ENCODE measurements at places on chromosomes 7 and 10. TPM values are rescaled to one million over a fixed set of nuclear protein-coding genes. Genes with fewer than 3 reads are reported as not detected.
A peak's percentile ranks its signal among the peaks of the same experiment; 100 is the strongest.

Gene TMEM168
- total RNA-seq, result 16.8 TPM

DNA sequence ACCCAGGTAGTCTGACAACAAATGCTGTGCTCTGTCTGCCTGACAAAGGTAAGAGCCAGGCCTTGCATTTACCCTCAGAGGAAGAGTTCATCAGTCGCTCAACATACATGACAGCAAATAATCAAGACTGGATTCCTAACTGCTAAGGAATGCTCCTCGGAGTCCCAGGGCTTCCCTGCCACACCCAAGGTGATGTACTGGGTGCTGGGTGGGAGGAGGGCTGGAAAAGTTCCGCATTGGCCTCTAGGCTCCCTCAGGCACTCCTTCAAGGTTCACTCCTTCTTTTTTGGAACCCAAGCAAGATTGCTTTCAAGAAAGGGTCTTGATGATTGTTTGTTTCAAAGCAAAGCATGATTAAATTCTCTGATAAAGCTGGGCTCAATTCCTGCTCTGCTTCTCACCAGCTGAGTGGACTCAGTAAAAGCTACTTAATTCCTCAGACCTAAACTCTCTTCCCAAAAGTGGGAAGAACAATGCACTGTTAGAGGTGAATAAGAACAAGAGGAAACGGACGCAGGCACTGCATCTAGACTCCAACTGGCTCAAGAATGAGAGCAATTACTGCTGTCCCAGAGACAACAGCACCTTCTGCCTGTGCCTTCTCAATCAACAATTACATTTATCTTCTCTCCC, 173.5 kb downstream of the ELMO1 start:
- H3K36me3 ChIP-seq, result no peaks in the 10 kb centered on the region
- H3K27ac ChIP-seq, result no peak overlapping the region
- H3K27me3 ChIP-seq, result no peaks in the 10 kb centered on the region
- no peak for DNase-seq

Gene C7orf57
- not detected for total RNA-seq

DNA sequence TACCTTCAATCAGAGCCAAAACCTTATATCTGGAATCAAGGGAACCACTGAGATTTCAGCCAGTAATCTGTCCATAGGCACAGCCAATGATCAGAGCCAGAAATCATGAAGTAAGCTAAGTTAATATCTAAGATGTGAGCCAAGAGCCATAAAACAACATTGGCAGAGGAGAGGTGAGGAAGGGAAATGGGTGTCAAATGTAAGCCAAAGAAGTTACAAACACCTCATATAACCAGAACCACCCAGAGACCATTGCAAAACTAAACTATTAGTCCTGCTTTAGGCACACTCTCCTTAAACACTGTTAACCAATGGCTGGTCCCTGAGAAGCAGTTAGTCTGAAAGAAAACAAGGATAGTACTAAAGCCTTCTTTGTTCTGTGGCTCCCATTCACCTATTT, 173.1 kb downstream of the HPSE2 start:
- H3K36me3 ChIP-seq, result no peaks in the 10 kb centered on the region
- DNase-seq, result no peak
- H3K27me3 ChIP-seq, result no peaks in the 10 kb centered on the region
- no peaks in the 10 kb centered on the region for H3K4me1 ChIP-seq
- H3K27ac ChIP-seq, result no peak overlapping the region

GRCh38 chr7:125061-125475, 67.3 kb upstream of the FAM20C start:
- H3K4me1 ChIP-seq, result no peaks in the 10 kb centered on the region
- H3K4me3 ChIP-seq, result no peak overlapping the region
- H3K36me3 ChIP-seq, result no peaks in the 10 kb centered on the region
- H3K27me3 ChIP-seq, result no peaks in the 10 kb centered on the region
- no peak overlapping the region for H3K27ac ChIP-seq

DNA sequence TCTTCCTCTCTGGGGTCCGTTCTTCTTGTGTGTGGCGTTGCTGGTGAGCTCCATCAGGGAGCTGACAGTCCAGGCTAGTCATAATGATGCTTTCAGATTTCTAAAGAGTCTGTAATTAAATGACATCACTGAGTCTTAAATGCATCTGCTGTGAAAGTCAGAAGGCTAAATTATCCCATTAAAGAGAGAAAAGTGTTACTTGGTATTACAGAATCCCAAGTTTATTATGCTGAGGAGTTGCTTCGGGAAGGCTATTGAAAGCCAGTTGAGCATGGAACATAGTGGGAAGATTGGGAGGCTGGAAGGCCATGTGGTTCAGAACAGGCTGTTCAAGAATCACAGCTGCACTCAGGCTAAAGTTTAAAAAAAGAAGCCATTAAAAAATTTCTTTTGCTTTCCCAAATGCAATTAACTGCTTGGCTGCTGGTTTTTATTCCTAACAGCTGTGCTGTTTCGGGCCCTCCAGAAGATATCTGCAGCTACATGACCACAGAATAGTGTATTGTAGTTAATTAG, 342.6 kb upstream of the LRGUK start:
- no peaks in the 10 kb centered on the region for H3K27me3 ChIP-seq
- H3K4me1 ChIP-seq, result no peaks in the 10 kb centered on the region
- no peak overlapping the region for H3K27ac ChIP-seq
- no peak overlapping the region for H3K4me3 ChIP-seq
- DNase-seq, result no peak

DNA sequence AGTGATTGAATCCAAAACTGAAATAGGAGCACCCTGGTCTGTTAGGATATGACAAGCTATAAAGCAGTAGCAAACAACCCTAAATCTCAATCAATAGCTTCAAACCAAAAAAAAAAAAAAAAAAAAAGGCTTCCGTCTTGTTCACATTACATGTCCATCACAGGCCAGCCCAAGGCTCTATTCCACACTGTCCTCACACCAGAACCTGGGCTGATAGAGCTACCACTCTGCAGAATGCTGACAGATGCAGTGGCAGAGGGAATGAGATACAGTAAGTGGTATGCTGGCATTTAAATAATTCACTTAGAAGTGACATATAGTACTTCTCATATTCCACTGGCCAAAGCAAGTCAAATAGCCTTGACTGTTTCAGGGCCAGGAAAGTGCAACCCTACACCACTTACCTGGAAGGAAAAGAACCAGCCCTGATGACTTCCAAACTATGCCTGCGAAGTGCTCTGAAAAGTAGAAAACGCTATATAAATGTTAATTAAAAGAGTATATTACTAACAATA, 5.8 kb downstream of the CDCA7L start:
- no peaks in the 10 kb centered on the region for H3K27me3 ChIP-seq
- H3K27ac ChIP-seq, result peak overlapping the region; percentile 66
- no peak for DNase-seq
- H3K4me1 ChIP-seq, result peaks cover 55% of the 10 kb centered on the region
- H3K36me3 ChIP-seq, result no peaks in the 10 kb centered on the region
- H3K4me3 ChIP-seq, result no peak overlapping the region

Gene TMEM184A
- 0.28 TPM for total RNA-seq

GRCh38 chr10:3978761-3979160, 193.8 kb upstream of the KLF6 start:
- no peak overlapping the region for H3K4me3 ChIP-seq
- H3K36me3 ChIP-seq, result no peaks in the 10 kb centered on the region
- DNase-seq, result no peak
- H3K27ac ChIP-seq, result no peak overlapping the region
- no peaks in the 10 kb centered on the region for H3K4me1 ChIP-seq
- no peaks in the 10 kb centered on the region for H3K27me3 ChIP-seq

Gene ACSL5
- total RNA-seq, result 9.2 TPM

Gene DNAH11
- 2.8 TPM for total RNA-seq

GRCh38 chr7:25906003-25906402, 246.0 kb upstream of the NFE2L3 start:
- H3K36me3 ChIP-seq, result no peaks in the 10 kb centered on the region
- DNase-seq, result no peak
- H3K4me3 ChIP-seq, result no peak overlapping the region
- no peak overlapping the region for H3K27ac ChIP-seq
- no peaks in the 10 kb centered on the region for H3K4me1 ChIP-seq

- H3K27ac ChIP-seq, result no peak overlapping the region
- H3K4me3 ChIP-seq, result no peak overlapping the region
- no peak for DNase-seq
- no peaks in the 10 kb centered on the region for H3K27me3 ChIP-seq
These were observed 143.3 kb downstream of the KMT2E start for GRCh38 chr7:105157278-105157677.

- no peaks in the 10 kb centered on the region for H3K27me3 ChIP-seq
- no peak overlapping the region for H3K27ac ChIP-seq
- no peaks in the 10 kb centered on the region for H3K4me1 ChIP-seq
- H3K4me3 ChIP-seq, result no peak overlapping the region
- DNase-seq, result no peak
- H3K36me3 ChIP-seq, result no peaks in the 10 kb centered on the region
These were observed 563.0 kb downstream of the TCERG1L start for GRCh38 chr10:130748409-130749057.

Gene DPY19L1
- total RNA-seq, result 21.5 TPM

Gene CNNM1
- 0.79 TPM for total RNA-seq

Measured in right atrium auricular region (tissue), 2 donors.